CD4-positive, alpha-beta memory T cell (primary cell): ENCODE measurements at places on chromosomes 11 and 22. TPM values are rescaled to one million over a fixed set of nuclear protein-coding genes. Genes with fewer than 3 reads are reported as not detected.

DNA sequence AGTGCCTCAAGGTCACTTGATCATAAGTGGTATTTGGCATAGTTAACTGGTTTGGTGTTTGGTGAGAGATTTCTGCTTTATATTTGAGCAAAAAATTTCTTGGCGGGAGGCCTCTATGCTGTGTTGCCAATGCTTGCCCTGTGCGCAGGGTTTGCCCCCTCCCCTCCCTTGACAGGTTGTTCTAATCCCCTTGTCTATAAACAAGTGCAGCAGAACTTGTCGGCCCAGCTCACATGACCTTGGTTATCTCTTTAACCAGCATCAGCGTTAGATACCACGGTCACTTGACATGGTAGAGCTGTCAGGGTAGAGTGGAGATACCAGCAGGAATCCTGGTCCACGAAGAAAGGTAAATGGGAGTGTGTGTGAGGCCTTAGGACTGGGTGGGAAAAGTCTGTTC lies 35.6 kb downstream of the MARK2 start:
- peaks cover 8% of the 10 kb centered on the region for H3K36me3 ChIP-seq
- no peak overlapping the region for H3K4me3 ChIP-seq
- H3K27me3 ChIP-seq = no peaks in the 10 kb centered on the region
- no peak overlapping the region for H3K27ac ChIP-seq
- peaks cover 69% of the 10 kb centered on the region for H3K4me1 ChIP-seq

- no peaks in the 10 kb centered on the region for H3K36me3 ChIP-seq
- H3K27me3 ChIP-seq = no peaks in the 10 kb centered on the region
- H3K27ac ChIP-seq = no peak overlapping the region
- no peak for DNase-seq
- H3K4me1 ChIP-seq = no peaks in the 10 kb centered on the region
- no peak overlapping the region for H3K4me3 ChIP-seq
These were observed 628 bp upstream of the CRYBB1 start for GRCh38 chr22:26618455-26618854.

DNA sequence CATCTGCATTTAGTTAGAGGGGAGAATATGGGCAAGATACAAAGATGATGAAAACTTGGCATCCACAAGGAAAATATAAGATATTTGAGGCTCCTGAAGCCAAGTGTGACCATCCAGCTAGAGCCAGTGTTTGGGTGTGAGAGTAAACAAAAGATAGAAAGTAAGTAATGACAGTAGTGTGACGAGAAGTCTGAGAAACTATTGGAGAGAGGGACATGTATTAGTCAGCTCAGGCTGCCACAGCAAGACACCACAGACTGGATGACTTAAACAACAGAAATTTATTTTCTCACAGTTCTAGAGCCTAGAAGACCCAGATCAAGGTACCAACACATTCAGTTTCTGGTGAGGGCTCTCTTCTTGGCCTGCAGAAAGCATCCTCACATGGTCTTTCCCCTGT lies 6.4 kb upstream of the CCKBR start:
- no peak overlapping the region for H3K27ac ChIP-seq
- H3K4me1 ChIP-seq = no peaks in the 10 kb centered on the region
- no peak overlapping the region for H3K4me3 ChIP-seq

GRCh38 chr11:67071420-67072284 lies 15.0 kb downstream of the RHOD start:
- H3K4me3 ChIP-seq = no peak overlapping the region
- H3K27me3 ChIP-seq = no peaks in the 10 kb centered on the region
- peaks cover 5% of the 10 kb centered on the region for H3K4me1 ChIP-seq
- no peak overlapping the region for H3K27ac ChIP-seq

DNA sequence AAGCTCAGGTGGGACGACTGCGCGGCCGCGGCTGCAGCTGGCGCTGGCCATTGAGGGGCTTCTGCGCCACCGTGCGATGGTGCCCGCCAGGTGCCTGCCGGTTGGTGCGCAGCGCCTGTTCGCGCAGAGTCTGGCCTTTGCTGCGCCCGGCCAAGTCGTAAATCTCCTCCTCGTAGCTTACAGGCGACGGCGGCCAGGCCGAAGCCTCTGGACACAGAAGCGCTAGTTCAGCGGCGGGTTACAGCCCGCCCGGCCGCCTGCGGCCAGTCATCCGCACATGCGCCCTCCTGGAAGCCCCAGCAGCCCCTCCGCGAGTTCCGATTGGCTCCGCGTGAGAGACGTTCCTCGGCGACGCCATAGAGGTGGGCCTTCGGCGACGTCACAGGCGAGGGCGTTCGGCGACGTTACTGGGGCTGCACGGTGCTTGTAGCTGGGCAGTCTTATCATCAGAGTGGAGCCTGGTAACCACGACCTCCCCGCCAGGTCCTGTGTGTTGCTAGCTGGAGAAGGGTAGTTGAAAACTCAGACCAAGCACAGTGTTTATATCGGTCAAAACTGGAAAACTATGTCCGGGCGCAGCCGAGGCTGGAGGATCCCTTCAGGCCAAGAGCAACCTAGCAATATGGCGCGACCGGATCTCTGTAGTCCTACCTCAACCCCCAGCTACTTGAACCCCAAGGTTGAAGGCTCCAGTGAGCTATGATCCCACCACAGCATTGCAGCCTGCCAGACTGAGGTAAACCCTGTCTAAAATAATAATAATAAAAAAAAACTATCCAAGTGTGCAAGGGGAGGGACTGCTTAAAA lies 265.7 kb downstream of the OR4C45 start:
- no peak overlapping the region for H3K27ac ChIP-seq
- H3K4me1 ChIP-seq = no peaks in the 10 kb centered on the region
- no peak overlapping the region for H3K4me3 ChIP-seq
- no peaks in the 10 kb centered on the region for H3K27me3 ChIP-seq
- H3K36me3 ChIP-seq = no peaks in the 10 kb centered on the region

Gene DENND5A
- 39.6 TPM for polyA plus RNA-seq

Gene TBX10
- not detected for polyA plus RNA-seq
